ENCODE measurements at places on chromosomes 7 and 10. TPM values are rescaled to one million over a fixed set of nuclear protein-coding genes. Genes with fewer than 3 reads are reported as not detected.

GRCh38 chr10:9636216-9636615, 1381.5 kb upstream of the CELF2 start:
- H3K27me3 ChIP-seq = no peaks in the 10 kb centered on the region
- no peaks in the 10 kb centered on the region for H3K36me3 ChIP-seq
- no peaks in the 10 kb centered on the region for H3K4me1 ChIP-seq
- no peak for DNase-seq
- H3K27ac ChIP-seq = no peak overlapping the region
- no peak overlapping the region for H3K4me3 ChIP-seq

- no peaks in the 10 kb centered on the region for H3K36me3 ChIP-seq
- H3K4me1 ChIP-seq = peaks cover 28% of the 10 kb centered on the region
- peak overlapping the region; percentile 79 for H3K27ac ChIP-seq
- DNase-seq = peak; percentile 97
These were observed 90.2 kb downstream of the DLG5 start for GRCh38 chr10:77836299-77836820.

GRCh38 chr10:132713421-132714095, 72.4 kb downstream of the NKX6-2 start:
- no peaks in the 10 kb centered on the region for H3K36me3 ChIP-seq
- H3K27ac ChIP-seq = no peak overlapping the region
- DNase-seq = no peak
- no peak overlapping the region for H3K4me3 ChIP-seq
- H3K27me3 ChIP-seq = no peaks in the 10 kb centered on the region

DNA sequence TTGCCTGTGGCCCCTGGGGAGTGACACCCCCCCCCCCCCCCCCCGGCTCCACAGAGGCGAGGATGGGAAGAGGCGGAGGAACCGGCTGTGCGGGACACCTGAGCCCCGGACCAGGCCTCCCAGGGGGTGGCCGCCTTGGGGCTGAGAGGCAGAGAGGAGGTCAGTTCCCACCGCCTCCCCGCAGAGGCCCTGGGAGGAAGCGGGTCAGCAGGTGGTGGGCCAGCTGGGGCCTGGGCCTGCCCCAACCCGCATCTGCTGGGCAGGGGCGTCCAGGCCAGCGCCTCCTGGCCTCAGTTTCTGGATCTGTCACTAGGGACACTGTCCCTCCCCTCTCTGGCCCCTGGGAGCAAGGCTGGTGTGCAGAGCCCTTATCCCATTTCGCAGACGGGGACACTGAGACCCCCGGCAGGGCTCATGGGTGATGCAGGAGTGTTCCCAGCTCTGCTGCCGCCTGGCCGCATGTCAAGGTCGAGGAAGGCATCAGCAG, 14.6 kb upstream of the LFNG start:
- no peak overlapping the region for H3K4me3 ChIP-seq
- peaks cover 10% of the 10 kb centered on the region for H3K4me1 ChIP-seq

GRCh38 chr7:99385564-99385963, 11.0 kb downstream of the ARPC1B start:
- no peak for DNase-seq
- H3K27me3 ChIP-seq = no peaks in the 10 kb centered on the region
- no peak overlapping the region for H3K4me3 ChIP-seq
- H3K4me1 ChIP-seq = peaks cover 4% of the 10 kb centered on the region
- no peak overlapping the region for H3K27ac ChIP-seq

DNA sequence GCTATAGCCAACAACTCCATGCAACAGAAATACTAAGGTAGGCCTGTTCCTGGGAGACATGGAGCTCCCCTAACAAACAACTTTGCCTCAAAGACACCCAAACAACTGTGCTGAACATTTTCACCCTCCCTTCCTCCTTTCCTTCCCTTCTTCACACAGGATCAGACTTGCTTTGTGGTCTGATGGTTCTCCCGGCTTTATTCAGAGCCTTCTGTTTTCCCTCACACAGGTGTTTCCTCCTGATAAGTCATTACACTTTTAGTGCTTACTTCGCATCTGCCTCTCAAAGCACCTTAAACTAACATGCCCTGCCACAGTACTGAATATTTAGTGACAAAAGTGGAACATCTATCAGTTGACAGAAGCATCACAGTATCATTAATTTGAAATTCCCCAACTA, 56.3 kb upstream of the YAE1 start:
- no peak overlapping the region for H3K4me3 ChIP-seq
- no peak overlapping the region for H3K27ac ChIP-seq

- H3K27me3 ChIP-seq = no peaks in the 10 kb centered on the region
- H3K36me3 ChIP-seq = peaks cover 61% of the 10 kb centered on the region
- no peak for DNase-seq
- no peaks in the 10 kb centered on the region for H3K4me1 ChIP-seq
- no peak overlapping the region for H3K27ac ChIP-seq
These were observed 17.5 kb downstream of the RCC1L start for GRCh38 chr7:75055830-75056772.

DNA sequence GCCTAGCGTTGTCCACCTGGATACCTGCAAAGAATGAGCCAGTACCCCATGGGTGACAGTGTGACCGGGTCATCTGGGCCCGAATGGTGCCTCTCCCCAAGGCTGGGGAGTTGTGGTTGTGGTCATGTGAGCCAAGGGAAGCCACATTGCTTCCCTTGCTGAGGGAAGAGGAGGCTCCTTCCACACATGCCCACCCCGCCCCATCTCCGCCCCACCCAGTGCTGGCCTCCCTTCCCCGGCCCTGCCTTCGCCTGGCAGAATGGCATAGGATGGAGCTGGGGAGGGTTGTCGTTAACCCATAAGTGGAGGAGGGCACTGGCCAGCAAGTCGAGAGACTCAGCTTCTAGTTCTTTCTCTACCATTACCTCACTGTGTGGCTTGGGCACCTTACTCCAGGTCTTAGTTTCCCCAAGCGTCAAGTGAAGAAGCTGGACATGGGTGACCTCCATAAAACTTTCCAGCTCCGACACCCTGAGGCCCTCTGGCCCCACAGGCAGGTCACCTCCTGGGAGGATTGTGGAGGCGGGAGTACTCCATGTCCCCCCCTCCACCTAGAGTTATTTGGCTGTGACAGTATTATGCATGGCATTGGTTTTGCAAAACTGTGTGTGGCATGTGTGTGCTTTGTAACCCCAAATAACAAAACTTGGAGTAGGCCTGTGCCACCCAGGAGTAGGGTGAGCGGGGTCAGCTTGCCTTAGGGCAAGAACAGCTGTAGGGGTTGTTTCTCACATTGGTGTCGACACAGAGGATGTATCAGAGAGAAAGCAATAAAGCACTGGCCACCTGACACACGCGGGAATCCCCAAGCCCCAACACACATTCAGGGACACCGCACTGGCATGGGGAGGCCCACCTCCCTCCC, 90.5 kb upstream of the MACROH2A2 start:
- H3K4me3 ChIP-seq = no peak overlapping the region
- H3K27ac ChIP-seq = peak overlapping the region; percentile 76
- no peaks in the 10 kb centered on the region for H3K27me3 ChIP-seq
- no peaks in the 10 kb centered on the region for H3K36me3 ChIP-seq
- DNase-seq = no peak

- H3K27me3 ChIP-seq = no peaks in the 10 kb centered on the region
- no peaks in the 10 kb centered on the region for H3K4me1 ChIP-seq
- DNase-seq = no peak
These were observed 18.1 kb upstream of the UBE2H start for GRCh38 chr7:129970816-129971215.

- no peak for DNase-seq
- no peaks in the 10 kb centered on the region for H3K36me3 ChIP-seq
- no peak overlapping the region for H3K4me3 ChIP-seq
- no peaks in the 10 kb centered on the region for H3K27me3 ChIP-seq
- no peak overlapping the region for H3K27ac ChIP-seq
- H3K4me1 ChIP-seq = peaks cover 10% of the 10 kb centered on the region
These were observed 18.8 kb upstream of the INPP5A start for GRCh38 chr10:132518572-132519381.

DNA sequence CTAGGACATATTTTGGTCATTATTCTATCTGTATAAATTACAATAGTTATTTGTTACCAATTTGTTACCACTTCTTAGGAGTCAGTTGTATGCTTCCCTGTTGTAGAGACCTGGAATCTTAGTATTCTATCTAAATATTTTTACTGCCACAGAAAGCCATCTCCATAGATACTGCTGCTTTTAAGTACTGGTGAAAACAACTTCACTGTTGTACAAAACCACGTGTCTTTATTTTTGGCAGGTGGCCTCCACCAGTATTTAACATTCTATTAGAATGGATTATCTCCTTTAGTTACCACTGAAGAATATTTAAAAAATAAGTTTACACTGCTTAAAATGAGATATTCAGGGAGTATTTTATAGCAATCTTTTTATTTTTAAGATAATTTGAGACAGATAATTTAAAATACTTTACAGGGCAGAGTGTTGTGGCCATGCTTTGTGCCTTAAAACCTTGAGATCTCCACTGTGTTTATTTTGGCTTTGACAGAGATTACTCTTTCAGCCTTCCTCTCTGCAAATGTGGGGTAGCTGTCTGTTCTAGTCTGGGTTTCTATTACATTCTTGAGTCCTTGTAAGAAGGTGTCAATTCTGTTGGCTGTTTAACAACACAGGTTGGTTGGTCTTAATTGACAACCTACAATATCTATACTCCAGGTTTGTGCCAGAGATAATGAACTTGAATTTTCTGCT, 185.6 kb downstream of the LRRC4 start:
- H3K27me3 ChIP-seq = no peaks in the 10 kb centered on the region
- no peak overlapping the region for H3K27ac ChIP-seq
- DNase-seq = no peak
- H3K36me3 ChIP-seq = no peaks in the 10 kb centered on the region
- peaks cover 10% of the 10 kb centered on the region for H3K4me1 ChIP-seq

- no peak for DNase-seq
- H3K36me3 ChIP-seq = no peaks in the 10 kb centered on the region
- H3K4me3 ChIP-seq = no peak overlapping the region
- H3K27ac ChIP-seq = no peak overlapping the region
These were observed 247.1 kb upstream of the GALNT17 start for GRCh38 chr7:70884809-70885208.

GRCh38 chr7:50264908-50265307, 39.6 kb upstream of the IKZF1 start:
- no peaks in the 10 kb centered on the region for H3K36me3 ChIP-seq
- no peak overlapping the region for H3K4me3 ChIP-seq
- H3K27me3 ChIP-seq = no peaks in the 10 kb centered on the region
- H3K4me1 ChIP-seq = peaks cover 20% of the 10 kb centered on the region
- H3K27ac ChIP-seq = no peak overlapping the region

- H3K4me3 ChIP-seq = no peak overlapping the region
- no peaks in the 10 kb centered on the region for H3K4me1 ChIP-seq
- no peaks in the 10 kb centered on the region for H3K27me3 ChIP-seq
These were observed 361.8 kb upstream of the ZMIZ1 start for GRCh38 chr10:78706726-78707540.

- no peak for DNase-seq
- no peaks in the 10 kb centered on the region for H3K4me1 ChIP-seq
- no peaks in the 10 kb centered on the region for H3K36me3 ChIP-seq
- no peak overlapping the region for H3K4me3 ChIP-seq
- H3K27ac ChIP-seq = no peak overlapping the region
- no peaks in the 10 kb centered on the region for H3K27me3 ChIP-seq
These were observed 180.3 kb downstream of the ELFN1 start for GRCh38 chr7:1850111-1850975.

DNA sequence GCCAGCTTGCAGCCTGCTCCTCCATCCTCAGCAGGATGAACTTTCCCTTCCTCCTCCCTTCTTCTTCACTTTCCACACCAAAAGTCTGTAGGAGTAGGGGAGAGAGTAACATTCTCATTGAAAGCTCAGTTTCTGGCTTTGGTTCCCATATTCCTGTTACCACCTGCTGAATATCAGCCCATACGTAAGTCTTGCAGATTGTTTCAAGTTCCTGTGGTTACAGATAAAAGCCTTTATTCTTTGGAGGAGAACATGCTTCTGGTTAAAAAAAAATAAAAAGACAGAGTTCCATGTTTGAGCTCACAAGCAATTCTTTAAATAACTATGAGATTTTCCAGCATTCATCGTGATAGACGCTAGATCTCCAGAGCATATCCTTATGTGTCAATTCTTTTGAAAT, 637.3 kb downstream of the SUGCT start:
- peaks cover 9% of the 10 kb centered on the region for H3K4me1 ChIP-seq
- DNase-seq = no peak
- H3K27ac ChIP-seq = no peak overlapping the region
- no peak overlapping the region for H3K4me3 ChIP-seq
- H3K36me3 ChIP-seq = no peaks in the 10 kb centered on the region

- DNase-seq = no peak
- no peaks in the 10 kb centered on the region for H3K36me3 ChIP-seq
- no peak overlapping the region for H3K27ac ChIP-seq
- H3K4me1 ChIP-seq = no peaks in the 10 kb centered on the region
- H3K4me3 ChIP-seq = no peak overlapping the region
These were observed 168.0 kb upstream of the RHEB start for GRCh38 chr7:151687523-151688235.

- no peak overlapping the region for H3K27ac ChIP-seq
- H3K27me3 ChIP-seq = no peaks in the 10 kb centered on the region
- H3K4me3 ChIP-seq = no peak overlapping the region
- no peak for DNase-seq
These were observed 872.6 kb upstream of the SORCS1 start for GRCh38 chr10:108037061-108037460.

DNA sequence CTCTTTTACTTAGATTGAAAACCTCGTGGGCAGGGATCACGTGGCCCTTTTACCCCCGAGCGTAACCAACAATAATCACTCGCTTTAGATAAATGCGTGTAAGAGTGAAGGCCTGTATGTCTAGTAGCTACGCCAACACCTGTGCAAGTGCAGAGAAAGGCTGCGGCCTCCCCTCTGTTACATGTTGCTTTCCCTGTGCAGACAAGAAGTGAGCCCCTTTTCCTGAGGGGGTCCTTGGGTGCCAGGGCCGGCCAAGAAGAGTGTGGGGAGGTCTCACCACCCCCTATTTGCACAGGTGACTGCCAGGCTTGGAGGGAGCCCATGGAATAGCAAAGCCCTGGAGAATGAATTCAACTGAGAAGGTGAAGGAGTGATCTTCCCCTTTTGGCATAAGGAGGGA, 35.6 kb upstream of the CNPY1 start:
- no peak overlapping the region for H3K4me3 ChIP-seq
- no peaks in the 10 kb centered on the region for H3K4me1 ChIP-seq
- no peak for DNase-seq
- no peak overlapping the region for H3K27ac ChIP-seq
- H3K27me3 ChIP-seq = peaks cover 40% of the 10 kb centered on the region

The MYL7 gene
- total RNA-seq = not detected

The INHBA gene
- 1.7 TPM for total RNA-seq

The NACAD gene
- total RNA-seq = 1.1 TPM

The HOXA6 gene
- total RNA-seq = not detected

The PSD gene
- total RNA-seq = 7.3 TPM
